ENCODE measurements at places on chromosomes 1 and 21.

- no peak for DNase-seq
Measured at GRCh38 chr21:39852021-39852721, 15.1 kb upstream of the PCP4 start.

- DNase-seq, result no peak
Measured at GRCh38 chr1:240284656-240285414, 193.2 kb downstream of the FMN2 start.

DNA sequence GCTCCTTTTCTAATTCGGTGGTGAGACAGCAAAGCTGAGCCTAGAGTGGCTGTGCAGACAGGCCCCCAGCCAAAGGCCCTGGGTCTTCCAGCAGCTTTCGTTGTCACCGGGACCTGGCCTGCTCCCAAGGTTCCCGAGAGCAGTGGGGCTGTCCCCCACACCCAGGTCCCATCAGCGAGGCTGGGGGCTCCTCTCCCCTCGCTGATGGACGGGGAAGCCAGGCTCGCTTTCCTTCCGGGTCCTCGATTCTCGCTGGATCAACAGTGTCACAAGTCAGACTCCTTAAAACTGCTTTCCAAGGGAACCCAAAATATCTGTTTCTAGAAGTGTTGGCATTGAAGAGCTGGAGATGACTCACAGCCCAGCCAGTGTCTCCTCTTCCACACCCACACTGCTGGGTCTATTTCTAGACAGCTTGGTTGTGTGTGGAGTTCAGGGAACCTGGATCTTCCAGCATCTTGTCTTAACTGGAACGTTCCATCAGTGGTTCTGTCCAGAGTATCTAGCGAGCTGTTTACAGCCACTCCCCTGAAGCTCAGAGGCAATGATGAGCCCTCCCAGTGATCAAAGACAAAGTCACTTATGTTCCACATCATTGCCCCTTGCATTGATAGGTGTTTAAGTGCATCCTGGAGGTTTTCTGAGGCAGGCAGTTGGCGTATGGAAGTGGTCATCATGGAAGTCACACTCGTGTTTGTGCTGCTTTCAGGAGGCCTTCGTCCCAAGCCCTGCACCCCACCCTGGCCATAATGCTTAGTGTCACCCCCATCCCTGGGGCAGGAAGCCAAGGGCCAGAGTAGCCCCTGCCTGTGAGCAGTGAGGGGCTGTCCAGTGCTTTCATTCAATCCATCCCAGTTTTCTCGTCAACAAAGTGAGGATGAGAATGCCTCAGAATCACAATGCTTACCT, 35.2 kb downstream of the RRP1 start:
- DNase-seq, result no peak

GRCh38 chr1:87953732-87954344, 625.2 kb downstream of the LMO4 start:
- peak; percentile 64 for DNase-seq

DNA sequence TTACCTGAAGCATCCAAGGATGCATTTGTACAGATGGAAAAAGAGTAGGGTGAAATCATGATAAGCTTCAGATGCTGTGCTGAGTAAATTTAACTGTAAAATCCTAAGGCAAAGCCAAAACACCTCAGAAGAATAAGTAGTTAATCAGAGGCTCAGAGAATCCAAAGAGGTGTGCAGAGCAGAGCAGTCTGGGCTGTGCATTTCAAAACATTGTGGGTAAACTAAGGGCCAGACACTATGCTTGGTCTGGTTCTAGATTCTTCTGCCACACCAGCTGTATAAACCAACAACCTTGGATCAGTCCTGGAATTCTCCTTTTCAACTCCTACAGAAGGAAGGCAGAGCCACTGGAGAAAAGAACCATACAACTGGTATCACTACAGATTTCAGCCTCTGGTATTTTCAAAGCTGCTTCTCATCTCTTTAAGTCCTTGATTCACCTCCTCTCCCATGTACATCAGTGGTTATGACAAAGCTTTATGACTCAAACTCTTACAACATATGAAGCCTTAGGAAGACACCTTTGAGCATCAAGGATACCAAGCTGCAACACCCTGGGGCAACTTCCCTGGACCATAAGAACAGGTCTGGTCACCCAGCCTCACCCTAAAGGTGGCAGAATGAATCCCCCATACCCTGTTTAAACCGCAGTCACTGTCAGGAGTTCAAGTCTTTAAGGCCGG, 11.6 kb upstream of the HIPK1 start:
- DNase-seq, result peak; percentile 29

- DNase-seq, result no peak
Measured at GRCh38 chr1:117732065-117732797, 126.4 kb downstream of the TENT5C start.

DNA sequence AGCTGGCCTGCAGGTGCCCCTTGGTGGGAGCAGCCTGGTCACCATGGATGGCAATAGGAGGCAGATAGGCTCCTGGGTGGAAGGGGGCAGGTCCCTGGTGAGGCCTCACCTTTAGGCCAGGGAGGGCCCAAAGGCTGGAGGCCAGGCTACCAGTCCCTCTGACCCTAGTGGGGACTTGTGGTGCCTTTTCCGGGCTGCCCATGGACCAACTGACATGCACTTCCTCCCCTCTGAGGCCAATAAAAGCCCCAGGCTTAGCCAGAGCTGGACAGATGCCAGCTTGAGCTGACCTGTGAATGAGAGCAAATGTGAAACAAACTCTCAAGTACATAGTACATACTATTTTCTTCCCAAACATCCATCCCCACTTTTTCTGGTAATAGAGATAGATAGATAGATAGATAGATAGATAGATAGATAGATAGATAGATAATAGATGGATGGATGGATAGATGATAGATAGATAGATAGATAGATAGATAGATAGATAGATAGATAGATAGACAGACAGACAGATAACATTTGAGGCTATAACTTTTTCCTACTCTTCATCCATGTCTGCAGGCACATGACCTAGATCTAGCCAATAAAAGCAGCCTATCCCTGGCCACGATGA, 9.2 kb upstream of the CTTNBP2NL start:
- no peak for DNase-seq

DNA sequence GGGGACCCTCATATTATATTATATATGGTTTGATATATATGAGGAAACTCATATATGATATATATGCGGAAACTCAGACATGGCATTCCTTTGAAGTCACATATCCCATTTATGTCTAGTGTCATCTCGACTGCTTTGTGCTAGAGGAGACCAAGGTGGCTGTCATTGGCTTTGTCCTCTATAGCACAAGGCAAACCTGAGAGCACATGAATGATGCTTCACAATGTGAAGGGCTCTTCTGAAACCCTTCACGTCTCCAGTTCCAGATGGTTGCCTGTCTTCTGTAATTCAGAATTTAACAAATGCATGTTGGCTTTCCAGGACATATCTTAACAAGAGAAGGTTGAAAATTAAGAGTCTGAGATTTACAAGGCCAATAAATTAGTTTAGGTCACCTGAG, 303.6 kb downstream of the BARHL2 start:
- no peak for DNase-seq

GRCh38 chr1:53311702-53312305, 16.1 kb downstream of the LRP8 start:
- no peak for DNase-seq

- peak; percentile 57 for DNase-seq
Measured at GRCh38 chr1:186983327-186983726, 154.6 kb downstream of the PLA2G4A start.

GRCh38 chr1:218384581-218384993, 39.5 kb downstream of the TGFB2 start:
- DNase-seq, result peak; percentile 22

GRCh38 chr1:88998716-88999115, 6.3 kb upstream of the KYAT3 start:
- DNase-seq, result peak; percentile 77

GRCh38 chr1:29391362-29391880, 155.1 kb downstream of the PTPRU start:
- no peak for DNase-seq

- no peak for DNase-seq
Measured at GRCh38 chr1:94296018-94296417, 58.6 kb upstream of the ARHGAP29 start.

GRCh38 chr1:1604374-1605033, 4.6 kb upstream of the FNDC10 start:
- DNase-seq, result no peak

GRCh38 chr1:36831186-36831810, 203.0 kb downstream of the GRIK3 start:
- peak; percentile 23 for DNase-seq

DNA sequence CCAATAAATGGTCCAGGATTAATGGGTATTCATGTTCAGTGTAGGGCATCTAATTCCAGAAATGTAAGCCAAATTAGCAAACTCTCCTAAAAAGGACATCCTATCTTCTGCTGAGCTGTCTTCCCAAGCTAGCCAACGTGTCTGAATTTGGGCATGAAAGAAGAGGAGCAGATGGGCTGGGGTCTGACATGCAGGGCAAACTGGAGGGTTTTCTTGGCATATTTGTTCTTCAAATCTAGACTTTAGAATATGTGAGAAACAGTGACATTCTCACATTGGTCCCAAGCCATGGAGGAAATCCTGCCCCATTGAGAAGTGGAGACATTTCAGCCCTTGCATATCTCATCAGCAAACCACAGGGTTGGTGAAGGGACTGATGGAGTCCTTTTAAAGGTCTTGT, 67.2 kb downstream of the LRIG2 start:
- no peak for DNase-seq

- DNase-seq, result no peak
Measured at GRCh38 chr1:1435106-1435903, at the start of gene VWA1. Gene VWA1 (plus strand): TSS chr1:1435690. CDS start chr1:1435749, 59 bp downstream.

- no peak for DNase-seq
Measured at GRCh38 chr1:235930543-235930942, 63.8 kb upstream of the LYST start.

- peak; percentile 78 for DNase-seq
Measured at GRCh38 chr1:234598974-234599616, 10.9 kb downstream of the IRF2BP2 start.

DNA sequence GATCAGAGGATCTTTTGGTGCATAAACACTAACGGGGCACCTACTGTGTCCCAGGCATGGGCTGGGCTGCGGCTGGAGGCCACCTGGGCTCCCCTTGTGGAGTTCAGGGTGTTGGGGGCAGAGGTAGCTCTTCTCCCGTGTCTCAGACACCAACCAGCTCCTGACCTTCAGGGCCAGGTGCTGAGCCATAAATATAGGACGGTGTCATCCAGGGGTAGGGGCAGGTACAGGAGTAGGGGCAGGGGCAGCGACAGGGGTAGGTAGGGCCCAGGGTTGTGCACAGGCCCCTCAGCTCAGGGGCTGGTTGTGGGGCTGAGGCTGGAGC, 18.0 kb upstream of the LRRC3 start:
- DNase-seq, result no peak

DNA sequence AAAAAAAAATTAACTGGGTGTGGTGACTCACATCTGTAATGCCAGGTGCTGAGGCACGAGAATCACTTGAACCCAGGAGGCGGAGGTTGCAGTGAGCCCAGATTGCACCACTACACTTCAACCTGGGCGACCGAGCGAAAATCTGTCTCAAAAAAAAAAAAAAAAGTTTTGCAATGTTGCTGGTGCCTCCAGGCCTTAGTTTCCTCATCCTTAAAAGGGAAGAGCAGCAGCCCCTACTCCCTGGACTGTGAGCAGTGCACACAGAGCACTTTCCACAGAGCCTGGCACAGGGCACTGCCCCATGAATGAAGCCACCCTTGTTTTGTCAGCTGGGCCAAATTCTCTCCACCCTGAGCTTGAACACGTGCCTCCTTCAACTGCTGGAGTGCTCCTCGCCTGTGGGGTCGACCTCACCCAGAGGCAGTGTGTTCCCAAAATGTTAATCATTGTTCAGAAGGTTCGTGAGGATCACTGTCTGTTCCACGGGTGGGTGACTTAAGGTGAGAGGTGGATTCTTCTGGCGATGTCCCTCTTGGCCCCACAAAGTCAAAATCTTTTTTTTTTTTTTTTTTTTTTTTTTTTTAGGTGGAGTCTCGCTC, 152.1 kb upstream of the TMEM51 start:
- DNase-seq, result no peak

- no peak for DNase-seq
Measured at GRCh38 chr1:23601135-23601967, 42.0 kb upstream of the ID3 start.

- DNase-seq, result no peak
Measured at GRCh38 chr21:45335761-45336534, 48.3 kb upstream of the POFUT2 start.

DNA sequence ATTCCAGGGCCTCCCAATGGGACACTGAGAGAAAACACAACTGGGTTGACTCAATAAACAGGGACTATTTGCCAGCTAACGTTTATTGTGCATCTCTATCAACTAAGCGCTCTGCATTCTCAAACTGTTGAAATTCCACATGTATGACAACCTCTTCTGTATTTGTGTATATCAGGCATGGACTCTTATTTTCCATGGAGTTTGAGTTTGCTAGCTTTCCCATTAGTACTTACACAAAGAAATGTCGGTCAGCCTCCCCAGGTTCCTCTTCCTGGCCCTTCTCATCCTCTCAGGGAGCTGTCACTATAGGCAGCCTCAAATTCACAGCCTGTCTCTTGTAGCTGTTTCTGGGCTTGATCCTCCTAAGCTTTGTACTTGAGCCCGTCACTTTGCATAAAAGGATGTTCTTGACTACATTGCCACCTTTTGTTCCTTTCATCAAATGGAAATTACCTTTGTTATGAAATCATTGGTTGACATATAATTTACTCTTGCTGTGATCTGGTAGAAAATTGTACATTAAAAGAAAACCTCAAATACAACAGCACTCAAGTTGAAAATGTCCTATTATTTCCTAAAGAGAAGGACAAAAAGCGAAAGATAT, 60.0 kb upstream of the NTPCR start:
- peak; percentile 40 for DNase-seq

DNA sequence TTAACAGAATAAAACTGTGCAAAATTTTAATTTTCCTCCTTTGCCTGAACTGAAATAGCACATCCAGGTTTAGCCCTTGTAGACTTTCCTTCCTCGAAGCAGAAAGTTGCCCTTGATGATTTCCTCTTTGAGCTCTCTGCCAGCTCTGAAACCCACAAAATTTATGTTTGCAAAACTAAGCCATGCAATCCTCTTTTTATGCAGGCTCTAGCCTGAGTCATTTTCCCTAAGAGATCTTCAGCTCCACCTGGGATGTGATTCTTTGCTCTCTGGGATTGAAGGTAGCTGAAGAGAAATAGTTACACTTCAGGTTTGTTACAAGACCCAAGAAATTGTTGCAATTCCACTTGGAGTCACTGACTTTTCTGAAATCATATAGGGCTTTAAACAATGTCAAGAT, 1.4 kb upstream of the F3 start:
- DNase-seq, result peak; percentile 64

DNA sequence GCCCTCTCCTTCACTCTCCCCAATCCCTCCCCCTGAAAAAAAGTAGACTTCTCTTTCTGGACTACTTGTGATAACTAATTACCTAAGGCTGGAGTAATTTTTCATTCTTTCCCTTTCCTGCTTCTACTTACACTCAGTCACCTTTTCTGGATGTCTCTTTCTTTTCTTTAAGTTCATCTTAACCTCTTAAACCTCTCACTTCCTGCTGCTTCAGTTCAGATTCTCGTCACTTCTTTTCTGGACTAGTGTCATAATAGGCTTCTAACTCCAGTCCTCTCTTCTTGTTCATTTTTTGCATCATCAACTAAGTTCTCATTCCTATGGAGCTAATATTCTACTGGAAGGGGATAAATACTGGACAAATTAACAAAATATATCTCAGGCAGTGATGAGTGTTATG, 75.4 kb downstream of the LRRC53 start:
- no peak for DNase-seq

- no peak for DNase-seq
Measured at GRCh38 chr1:7632176-7632575, 138.9 kb upstream of the VAMP3 start.
